ENCODE measurements at places on chromosomes 13 and 19. TPM values are rescaled to one million over a fixed set of nuclear protein-coding genes. Genes with fewer than 3 reads are reported as not detected.

DNA sequence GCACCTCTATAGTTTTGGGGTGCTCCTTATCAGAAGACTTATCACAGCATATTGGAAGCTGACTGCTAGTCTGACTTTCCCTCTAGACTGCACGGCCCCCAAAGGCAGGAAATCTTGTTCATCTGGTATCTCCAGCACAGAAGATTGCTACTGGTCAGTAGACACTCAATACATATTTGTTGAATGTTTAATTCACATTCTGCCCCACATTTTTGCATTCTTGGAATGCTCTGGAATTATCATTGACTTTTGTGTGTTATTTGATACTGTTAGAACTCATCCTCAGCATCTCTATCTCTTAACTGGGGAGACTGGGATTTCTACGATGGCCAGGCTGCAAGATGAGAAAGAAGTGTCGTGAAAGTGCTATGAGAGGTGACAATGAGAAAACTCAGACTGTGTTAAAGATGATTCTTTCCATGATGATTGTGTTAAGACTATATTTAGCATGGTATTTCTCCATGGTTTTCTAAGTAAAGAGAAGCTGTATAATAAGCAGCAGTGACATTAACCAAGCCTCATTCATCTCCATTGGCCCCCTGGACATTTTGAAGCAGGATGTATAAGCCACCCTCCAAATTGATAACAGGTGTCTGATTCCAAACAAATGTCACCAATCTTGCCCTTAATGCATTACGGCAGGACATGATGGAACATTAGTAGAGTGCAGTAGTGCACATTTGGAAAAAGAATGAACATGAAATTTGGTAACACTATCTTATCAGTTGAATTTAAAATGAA lies 440.9 kb downstream of the RFC3 start:
- DNase-seq: no peak
- no peaks in the 10 kb centered on the region for H3K27me3 ChIP-seq
- no peaks in the 10 kb centered on the region for H3K36me3 ChIP-seq

ZNF90 gene
- 4.2 TPM for total RNA-seq

- no peaks in the 10 kb centered on the region for H3K27me3 ChIP-seq
- DNase-seq: no peak
- no peak overlapping the region for H3K27ac ChIP-seq
- no peak overlapping the region for H3K4me3 ChIP-seq
- H3K36me3 ChIP-seq: no peaks in the 10 kb centered on the region
Observed at GRCh38 chr19:1238369-1239303, 831 bp upstream of the CBARP start.

EXOC3L2 gene
- not detected for total RNA-seq

CCNA1 gene
- total RNA-seq: not detected

DNA sequence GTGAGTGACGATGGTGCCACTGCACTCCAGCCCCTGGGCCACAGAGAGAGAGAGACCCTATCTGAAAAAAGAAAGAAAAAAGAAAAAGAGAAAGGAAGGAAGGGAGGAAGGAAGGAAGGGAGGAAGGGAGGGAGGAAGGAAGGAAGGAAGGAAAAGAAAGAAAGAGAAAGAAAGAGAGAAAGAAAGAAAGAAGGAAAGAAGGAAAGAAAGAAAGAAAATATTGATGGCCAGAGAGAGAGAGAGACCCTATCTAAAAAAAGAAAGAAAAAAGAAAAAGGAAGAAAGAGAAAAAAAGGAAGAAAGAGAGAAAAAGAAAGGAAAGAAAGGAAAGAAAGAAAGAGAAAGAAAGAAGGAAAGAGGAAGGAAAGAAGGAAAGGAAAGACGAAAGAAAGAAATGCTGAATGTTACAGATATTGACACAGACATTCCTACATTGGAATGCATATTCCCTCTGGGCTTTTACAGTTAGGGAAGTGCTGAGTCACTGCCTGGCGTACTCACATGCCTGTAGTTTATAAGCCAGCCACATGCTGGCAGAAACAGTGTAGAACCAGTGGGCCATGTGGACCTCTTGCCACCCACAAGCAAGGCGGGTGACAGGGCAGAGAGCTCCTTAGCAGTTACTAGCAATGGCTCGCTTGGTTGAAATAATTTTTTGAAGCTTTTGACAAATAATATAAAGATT lies 34.6 kb upstream of the SLC46A3 start:
- H3K36me3 ChIP-seq: no peaks in the 10 kb centered on the region
- peak; percentile 79 for DNase-seq
- no peaks in the 10 kb centered on the region for H3K27me3 ChIP-seq
- H3K4me3 ChIP-seq: no peak overlapping the region

DNA sequence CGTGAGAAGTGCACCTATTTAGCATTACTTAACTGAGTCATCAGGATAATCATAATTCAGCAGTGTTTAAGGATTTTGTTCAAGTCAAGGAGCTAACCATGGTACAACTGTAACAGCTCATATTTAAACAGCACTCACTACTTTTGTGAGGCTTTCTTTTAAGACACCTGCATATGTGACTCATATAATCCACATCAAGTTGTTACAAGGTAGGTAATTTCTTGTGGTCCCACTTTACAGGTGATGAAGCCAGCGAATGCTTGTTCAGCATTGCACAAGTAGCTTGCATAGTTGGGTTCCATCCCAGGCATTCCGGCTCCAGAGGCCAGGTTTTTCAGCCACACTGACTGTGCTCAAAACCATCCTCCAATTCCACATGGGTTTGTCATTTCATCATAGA lies 569.2 kb downstream of the MYO16 start:
- DNase-seq: no peak
- no peak overlapping the region for H3K27ac ChIP-seq
- no peak overlapping the region for H3K4me3 ChIP-seq
- no peaks in the 10 kb centered on the region for H3K27me3 ChIP-seq
- no peaks in the 10 kb centered on the region for H3K4me1 ChIP-seq
- peaks cover 18% of the 10 kb centered on the region for H3K36me3 ChIP-seq

- no peak overlapping the region for H3K27ac ChIP-seq
- no peak for DNase-seq
- H3K27me3 ChIP-seq: no peaks in the 10 kb centered on the region
- no peaks in the 10 kb centered on the region for H3K36me3 ChIP-seq
- H3K4me1 ChIP-seq: no peaks in the 10 kb centered on the region
Observed at GRCh38 chr13:62710787-62711186, 1295.1 kb upstream of the PCDH20 start.

- no peaks in the 10 kb centered on the region for H3K36me3 ChIP-seq
- no peaks in the 10 kb centered on the region for H3K27me3 ChIP-seq
- 0 out of 2 replicates have a peak, but pooled peaks cover 5% of the 10 kb centered on the region for H3K4me1 ChIP-seq
- H3K4me3 ChIP-seq: no peak overlapping the region
- DNase-seq: no peak
Observed at GRCh38 chr13:46202966-46203365, 8.8 kb upstream of the LRRC63 start.

ZIK1 gene
- 2.2 TPM for total RNA-seq

ZBTB45 gene
- 8.9 TPM for total RNA-seq

DNA sequence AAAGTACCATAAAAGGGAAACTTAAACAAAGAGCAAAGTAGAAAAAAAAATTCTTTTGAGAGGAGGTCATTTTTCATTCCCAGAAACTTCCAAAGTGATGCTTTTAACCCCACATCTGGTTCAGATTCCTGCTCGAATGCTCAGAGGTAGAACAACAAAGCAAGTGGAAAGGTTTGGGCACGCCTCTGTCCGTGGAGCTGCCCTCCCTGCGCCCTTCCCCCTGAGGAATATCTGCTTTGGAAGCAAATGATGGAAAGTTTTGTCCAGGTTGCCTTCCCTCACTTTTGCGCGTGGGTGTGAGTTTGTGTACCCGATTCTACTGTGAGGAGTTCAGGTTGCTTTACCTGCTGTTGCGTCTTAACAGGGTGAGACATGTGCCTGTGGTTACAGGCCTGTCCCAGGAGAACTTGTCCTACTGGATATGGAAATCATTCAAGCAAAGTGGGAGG lies 110.2 kb downstream of the KLF5 start:
- DNase-seq: peak; percentile 44
- H3K4me1 ChIP-seq: peaks cover 65% of the 10 kb centered on the region
- H3K27me3 ChIP-seq: no peaks in the 10 kb centered on the region
- H3K4me3 ChIP-seq: no peak overlapping the region
- H3K36me3 ChIP-seq: no peaks in the 10 kb centered on the region

DNA sequence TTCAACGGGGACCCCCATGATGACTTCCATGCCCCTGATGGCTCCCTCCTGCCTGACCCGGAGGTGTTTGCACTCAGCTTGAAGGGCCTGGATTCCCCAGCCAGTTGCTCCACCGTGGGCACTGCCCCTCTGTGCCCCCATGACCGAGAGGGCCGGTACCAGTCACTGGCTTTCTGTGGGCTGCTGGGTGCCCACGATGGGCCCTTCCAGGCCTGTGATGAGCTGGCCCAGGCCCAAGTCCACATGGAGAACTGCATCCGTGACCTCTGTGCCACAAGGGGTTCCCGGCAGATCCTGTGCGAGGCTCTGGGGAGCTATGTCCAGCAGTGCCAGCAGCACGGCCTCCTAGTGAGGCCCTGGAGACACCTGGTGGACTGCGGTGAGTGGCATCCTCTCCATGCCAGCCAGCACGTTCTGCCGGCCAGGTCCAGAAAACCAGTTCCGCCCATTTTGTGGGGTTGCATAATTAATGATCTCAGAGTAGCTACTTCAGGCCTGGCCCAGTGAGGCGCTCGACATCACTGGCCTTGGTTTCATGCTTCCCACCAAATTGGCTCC lies 34.9 kb upstream of the FXYD3 start:
- no peak overlapping the region for H3K27ac ChIP-seq
- H3K27me3 ChIP-seq: peaks cover 5% of the 10 kb centered on the region
- DNase-seq: no peak
- no peaks in the 10 kb centered on the region for H3K36me3 ChIP-seq
- no peak overlapping the region for H3K4me3 ChIP-seq
- H3K4me1 ChIP-seq: no peaks in the 10 kb centered on the region

DNA sequence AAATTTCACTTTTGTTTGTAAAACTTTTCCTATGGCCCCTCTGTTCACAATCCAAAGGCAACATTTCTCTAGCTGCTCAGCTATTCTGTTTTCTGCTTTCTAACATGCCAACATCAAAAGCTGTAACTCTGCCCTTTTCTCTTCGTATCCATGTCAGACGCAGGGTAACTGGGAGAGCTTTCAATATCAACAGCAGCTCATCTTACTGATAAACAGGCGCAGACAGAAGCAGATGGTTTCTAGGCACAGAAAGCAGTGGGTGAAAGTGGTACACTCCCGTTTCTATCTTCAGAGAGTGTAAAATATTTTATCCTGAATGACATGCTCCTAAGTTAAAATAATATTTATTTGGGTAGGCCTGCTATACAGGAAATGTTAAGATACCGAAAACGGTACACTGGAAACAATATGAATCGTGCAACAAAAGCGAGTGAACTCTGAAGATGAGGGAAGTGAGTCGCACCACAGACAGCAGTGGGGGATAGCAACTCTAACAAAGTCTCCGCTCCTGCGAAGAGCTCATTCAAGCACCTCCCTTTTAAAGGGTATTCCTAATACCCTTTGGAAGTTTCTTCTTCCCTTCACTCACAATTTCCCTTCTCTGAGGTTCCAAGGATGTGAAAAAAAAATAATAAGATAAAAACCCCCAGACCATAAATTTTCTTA lies 798.3 kb downstream of the GPC5 start:
- no peaks in the 10 kb centered on the region for H3K36me3 ChIP-seq
- no peak overlapping the region for H3K4me3 ChIP-seq
- H3K27ac ChIP-seq: no peak overlapping the region
- DNase-seq: no peak
- no peaks in the 10 kb centered on the region for H3K4me1 ChIP-seq

GRCh38 chr13:73939071-73939380 lies 195.2 kb downstream of the KLF12 start:
- H3K27ac ChIP-seq: no peak overlapping the region
- DNase-seq: no peak
- H3K27me3 ChIP-seq: no peaks in the 10 kb centered on the region
- H3K36me3 ChIP-seq: no peaks in the 10 kb centered on the region
- peaks cover 5% of the 10 kb centered on the region for H3K4me1 ChIP-seq

CPB2 gene
- total RNA-seq: not detected

DNA sequence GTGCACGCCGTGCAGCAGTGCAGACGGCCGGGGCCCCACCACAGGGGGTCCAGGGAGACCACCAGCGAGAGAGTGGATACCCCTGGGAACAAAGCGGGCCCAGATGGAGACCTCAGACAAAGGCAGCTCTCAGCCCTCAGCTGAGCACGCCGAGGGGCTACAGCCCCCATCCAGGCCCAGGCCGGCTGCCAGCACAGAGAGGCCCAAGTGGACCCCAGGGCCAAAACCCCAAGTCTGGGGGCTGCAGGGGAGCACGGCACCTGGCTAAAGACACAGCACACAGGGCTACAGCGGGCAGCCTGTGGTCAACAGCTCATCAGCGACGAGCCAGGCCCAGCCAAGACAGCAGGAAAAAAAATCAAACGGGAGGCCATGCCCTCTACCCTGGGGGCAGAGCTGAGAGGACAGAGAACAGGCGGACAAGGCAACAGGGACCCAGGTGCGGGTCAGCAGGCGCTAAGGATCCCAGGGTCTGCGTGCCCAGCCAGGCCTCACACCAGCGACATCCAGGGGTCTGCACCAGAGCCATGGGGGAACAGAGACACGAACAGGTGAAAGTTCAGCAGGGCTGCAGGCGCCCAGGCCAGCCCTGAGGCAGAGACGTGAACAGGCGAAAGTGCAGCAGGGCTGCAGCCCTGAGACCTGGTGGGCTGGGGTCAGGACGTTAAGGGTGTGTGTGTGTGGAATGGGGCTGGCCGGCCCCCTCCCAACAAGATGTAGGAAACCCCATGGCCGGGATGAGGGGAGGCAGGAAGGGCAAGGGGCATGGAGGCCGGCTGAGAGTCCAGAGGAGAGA lies 34.3 kb downstream of the RASA3 start:
- H3K4me3 ChIP-seq: no peak overlapping the region
- no peaks in the 10 kb centered on the region for H3K27me3 ChIP-seq
- no peak for DNase-seq
- no peaks in the 10 kb centered on the region for H3K4me1 ChIP-seq
